Left renal pelvis (tissue), 4 donors: ENCODE measurements at places on chromosomes 6 and 20. TPM values are rescaled to one million over a fixed set of nuclear protein-coding genes. Genes with fewer than 3 reads are reported as not detected.

DNA sequence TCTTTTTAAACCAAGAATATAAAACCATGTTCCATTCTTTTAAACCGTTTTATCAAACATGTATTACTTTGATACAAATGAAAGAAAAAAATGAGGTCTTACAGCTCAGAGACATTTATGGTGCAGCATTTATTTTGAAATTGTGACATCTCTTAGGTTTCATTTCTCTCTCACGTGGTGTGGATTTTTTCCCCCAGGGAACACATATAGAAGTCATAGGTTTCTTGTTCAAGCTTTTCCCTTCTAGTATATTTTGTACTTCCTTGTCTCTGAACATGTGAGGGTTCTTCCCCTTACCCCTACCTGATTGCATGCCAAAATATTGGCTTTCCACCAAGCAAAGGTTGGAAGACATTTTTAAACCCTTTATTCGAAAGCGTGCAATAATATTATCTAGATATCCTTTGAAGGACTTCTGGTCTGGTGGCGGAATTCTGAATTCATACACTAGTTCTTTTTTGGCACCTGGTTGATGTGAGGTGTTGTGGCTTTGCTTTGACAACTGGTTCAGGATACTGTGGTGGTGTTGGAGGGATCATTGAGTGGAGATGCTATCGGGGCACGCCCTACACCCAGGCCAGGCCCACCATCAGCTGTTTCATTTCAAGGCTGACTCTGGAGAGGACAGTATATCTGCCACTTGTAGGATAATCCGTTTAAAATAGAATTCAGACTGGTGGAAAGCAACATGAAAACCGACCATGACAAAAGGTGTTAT is 5.6 kb upstream of the FAM50B start:
- DNase-seq: no peak

DNA sequence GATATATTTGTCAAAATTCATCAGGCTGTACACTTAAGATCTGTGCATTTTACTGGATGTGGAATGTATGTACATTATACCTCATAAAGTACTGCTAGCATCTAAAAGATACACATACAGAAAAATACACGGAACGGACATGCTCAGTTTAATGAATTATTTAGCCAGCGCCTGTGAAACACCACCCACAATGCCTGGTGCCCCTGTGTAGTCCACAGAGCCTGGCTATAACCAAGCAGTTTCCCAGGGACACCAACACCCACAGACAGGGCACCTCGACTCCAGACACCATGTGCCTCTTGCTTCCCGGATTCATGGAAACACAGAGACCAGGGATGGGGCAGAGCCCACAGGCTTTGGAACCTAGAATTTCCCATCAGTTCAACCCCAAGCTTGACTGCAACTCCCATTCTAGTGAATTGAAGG is 17.4 kb upstream of the ARMC12 start:
- DNase-seq: no peak

GRCh38 chr6:88872962-88873361 is 90.5 kb downstream of the RNGTT start:
- no peak for DNase-seq

- DNase-seq: no peak
These were observed 8.1 kb downstream of the LRFN2 start for GRCh38 chr6:40579101-40579500.

DNA sequence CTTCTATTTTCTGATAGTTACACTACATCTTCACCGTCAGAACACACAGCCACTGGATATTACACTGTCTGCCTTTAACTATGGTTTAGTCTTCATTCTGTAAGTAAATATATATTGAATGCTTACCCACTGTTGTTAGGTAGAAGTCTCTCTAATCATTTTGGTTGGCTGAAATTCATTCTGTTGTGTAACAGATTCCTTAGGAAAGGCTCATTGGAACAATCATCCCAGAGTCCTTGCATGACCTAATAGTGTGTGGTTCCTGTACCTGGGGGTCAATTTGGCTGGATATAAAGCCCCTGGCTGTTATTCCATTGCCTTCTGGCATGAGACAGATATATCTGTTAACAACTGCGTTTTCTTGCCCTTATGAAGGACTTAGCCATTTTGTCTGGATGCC is 9.9 kb downstream of the BLOC1S5 start:
- DNase-seq: no peak

- no peak for DNase-seq
These were observed 39.5 kb downstream of the ATP9A start for GRCh38 chr20:51728737-51729136.

DNA sequence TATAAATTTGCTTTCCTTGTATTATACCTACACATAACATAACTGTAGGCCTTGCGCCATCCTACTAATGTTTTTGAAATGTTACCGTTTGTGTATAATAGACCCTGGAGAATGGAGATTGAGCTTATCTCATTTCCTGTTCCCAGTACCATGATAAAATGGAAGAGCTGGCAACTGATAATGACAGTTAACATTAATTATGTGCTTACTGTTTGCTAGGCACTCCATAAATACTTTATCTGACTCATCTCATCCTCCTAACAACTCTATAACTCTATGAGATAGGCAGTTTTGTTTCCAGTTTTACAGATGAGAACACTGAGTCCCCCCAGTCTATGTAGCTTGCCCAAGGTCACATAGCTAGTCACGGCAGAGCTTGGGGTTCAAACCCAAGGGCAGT is 396.7 kb downstream of the SYNE1 start:
- no peak for DNase-seq

DNA sequence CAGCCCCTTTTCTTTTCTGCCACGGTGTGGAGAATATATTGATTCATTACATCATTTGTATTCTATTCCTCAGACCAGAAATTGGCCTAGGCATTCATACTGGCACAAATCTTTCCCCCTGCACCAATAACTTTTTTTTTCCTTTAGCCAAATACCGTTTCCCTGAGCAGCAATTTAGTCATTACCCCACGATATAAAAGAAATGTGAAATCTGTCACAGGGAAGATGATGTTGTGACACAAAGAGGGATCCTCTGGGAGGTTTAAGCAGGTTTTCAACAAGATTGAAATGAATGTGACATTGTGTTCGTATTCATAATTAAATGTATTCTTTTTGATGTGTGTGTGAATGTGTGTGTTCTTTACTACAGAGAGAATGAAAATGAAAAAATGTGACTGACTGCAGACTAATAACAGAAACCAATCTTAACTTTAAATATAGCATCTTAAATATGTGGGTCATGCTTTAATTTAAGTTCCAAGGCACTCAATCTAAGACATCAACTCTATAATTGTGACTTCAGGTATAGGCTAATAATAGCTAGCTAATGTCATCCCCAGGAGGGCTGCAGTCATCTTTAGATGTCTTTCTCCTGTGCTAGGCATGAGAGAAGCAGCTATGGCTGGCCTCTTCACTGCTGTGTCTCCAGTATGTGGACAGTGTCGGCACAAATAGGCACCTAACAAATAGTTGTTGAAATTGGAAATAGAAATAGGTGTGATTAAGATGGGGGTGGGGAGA is 177.7 kb downstream of the BTBD3 start:
- no peak for DNase-seq

- no peak for DNase-seq
These were observed 533 bp downstream of the ZFAND3 start for GRCh38 chr6:37819802-37820717.

DNA sequence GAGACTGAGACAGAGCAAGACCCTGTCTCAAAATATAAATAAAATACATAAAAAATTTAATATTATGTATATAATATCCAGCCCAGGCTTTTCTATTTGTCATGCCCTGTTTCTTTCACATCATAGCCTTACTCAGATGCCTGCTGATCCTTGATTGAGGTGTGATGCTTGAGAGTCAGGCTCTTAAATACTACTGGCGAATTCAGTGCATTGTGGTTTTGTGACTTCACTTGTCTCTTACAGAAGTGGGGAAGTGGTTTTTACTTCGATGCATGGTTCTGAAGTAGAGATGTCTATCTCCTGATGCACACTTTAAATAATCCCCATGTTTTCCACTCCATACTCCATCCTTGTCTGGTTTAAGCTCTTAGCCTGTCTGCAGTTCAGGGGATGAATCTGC is 29.1 kb downstream of the ASXL1 start:
- DNase-seq: no peak

DNA sequence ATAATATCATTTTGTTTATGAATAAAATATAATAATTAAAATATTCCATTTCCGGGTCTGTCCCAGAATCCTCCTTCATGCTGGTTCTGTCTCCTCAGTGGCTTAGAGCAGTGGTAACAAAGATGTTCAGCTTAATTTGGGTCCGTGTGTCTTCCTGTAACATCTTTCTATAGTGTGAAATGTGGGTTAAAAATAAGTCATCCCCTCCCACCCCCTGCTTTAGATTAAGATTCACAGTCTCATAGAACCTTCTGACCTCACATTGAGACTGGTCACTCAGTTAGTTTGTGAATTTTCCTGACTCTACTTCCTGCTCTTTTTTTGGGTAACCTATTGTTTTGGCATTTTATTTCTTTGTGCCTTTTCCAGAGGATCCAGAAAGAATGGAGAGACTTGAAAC is 55.2 kb downstream of the SLX4IP start:
- DNase-seq: no peak

GRCh38 chr6:133243723-133244305 is 2.7 kb downstream of the EYA4 start:
- DNase-seq: no peak

- DNase-seq: no peak
These were observed 101.1 kb downstream of the SMLR1 start for GRCh38 chr6:130928158-130928912.

DNA sequence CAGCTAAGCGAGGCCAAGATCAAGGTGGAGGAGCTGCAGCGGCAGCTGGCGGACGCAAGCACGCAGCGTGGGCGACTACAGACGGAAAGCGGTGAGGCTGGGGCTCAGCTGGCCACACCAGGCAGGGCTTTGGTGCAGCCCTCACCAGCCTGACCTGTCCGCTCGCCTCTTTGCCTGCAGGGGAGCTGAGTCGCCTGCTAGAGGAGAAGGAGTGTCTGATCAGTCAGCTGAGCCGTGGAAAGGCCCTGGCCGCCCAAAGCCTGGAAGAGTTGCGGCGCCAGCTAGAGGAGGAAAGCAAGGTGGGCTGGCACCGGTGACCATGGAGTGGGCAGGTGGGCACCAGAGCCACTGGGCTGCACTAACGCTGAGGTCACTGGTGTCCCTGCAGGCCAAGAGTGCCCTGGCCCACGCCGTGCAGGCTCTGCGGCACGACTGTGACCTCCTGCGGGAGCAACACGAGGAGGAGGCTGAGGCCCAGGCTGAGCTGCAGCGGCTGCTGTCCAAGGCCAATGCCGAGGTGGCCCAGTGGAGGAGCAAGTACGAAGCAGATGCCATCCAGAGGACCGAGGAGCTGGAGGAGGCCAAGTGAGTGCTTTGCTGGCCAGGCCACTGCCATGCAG is 42.8 kb downstream of the MYH7B start:
- DNase-seq: no peak

DNA sequence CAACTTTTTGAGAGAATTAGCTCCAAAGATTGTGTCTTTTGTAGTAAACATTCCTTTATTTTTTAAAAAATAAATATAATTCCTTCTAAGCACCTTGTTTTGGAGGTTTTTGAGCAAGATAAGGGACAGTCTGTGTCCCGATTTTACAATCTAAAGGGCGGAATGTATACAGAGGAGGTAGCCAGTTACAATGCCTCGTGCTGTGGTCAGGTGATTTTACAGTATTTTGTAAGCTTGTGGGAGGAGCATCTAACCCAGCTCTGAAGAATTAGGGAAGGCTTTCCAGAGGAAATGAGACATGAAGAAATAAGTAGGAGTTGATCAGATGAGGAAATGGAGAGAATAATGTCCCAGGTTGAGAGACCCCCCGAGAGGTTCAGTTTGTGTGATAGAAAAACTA is 1.3 kb downstream of the HINT3 start:
- DNase-seq: no peak

- no peak for DNase-seq
These were observed 28.6 kb upstream of the EZR start for GRCh38 chr6:158847786-158848185.

GRCh38 chr6:163955756-163956155 is 541.2 kb downstream of the QKI start:
- DNase-seq: no peak

DNA sequence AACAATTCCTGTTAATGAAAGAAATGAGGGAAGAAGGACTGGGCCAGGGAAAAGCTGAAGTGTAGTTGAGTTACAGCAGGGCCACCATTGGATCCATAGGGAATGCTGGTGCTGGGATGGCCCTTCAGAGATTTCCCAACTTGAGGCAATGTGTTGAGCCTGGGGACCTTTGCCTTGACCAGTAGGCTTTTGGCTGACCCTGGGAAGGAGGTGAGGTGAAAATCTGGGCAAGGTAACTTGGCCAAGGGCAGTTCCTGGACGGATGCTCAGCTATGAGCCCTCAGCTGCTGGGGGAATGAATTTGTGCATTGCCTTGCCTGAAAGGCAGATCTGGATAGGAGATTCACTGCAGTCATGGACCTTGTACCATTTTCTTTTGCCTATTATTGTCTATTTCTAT is 20.4 kb downstream of the UTRN start:
- DNase-seq: no peak

Gene L3MBTL1
- 28.9 TPM for polyA plus RNA-seq

Gene TNFRSF6B
- 0.67 TPM for polyA plus RNA-seq

Gene FAM50B
- polyA plus RNA-seq: 12.4 TPM

Gene ENPP4
- 19.0 TPM for polyA plus RNA-seq

Gene OLIG3
- polyA plus RNA-seq: not detected

Gene PSORS1C1
- 0.19 TPM for polyA plus RNA-seq

Gene NOX3
- polyA plus RNA-seq: 2.4 TPM

Gene HLA-F
- 4.9 TPM for polyA plus RNA-seq

Gene SLC2A10
- 16.0 TPM for polyA plus RNA-seq
